ENCODE measurements at places on chromosomes 3 and 15. TPM values are rescaled to one million over a fixed set of nuclear protein-coding genes. Genes with fewer than 3 reads are reported as not detected.

MELTF gene
- 59.5 TPM for total RNA-seq

CADM2 gene
- total RNA-seq: 0.11 TPM

ASTE1 gene
- 5.7 TPM for total RNA-seq

IL5RA gene
- not detected for total RNA-seq

ANKUB1 gene
- not detected for total RNA-seq

C3orf80 gene
- 1.6 TPM for total RNA-seq

XCR1 gene
- not detected for total RNA-seq

PTX3 gene
- 1.0 TPM for total RNA-seq

GOLGA8R gene
- 0.26 TPM for total RNA-seq

MCF2L2 gene
- 0.24 TPM for total RNA-seq

CATSPER2 gene
- total RNA-seq: 0.56 TPM

SMCO1 gene
- not detected for total RNA-seq

ADGRG7 gene
- not detected for total RNA-seq

TRIP4 gene
- 25.9 TPM for total RNA-seq

THRB gene
- total RNA-seq: 1.7 TPM

CNOT10 gene
- 25.0 TPM for total RNA-seq

TMEM266 gene
- 0.14 TPM for total RNA-seq

SLC2A2 gene
- total RNA-seq: not detected

EPHB1 gene
- 0.23 TPM for total RNA-seq

ZPLD1 gene
- total RNA-seq: not detected

CD200 gene
- not detected for total RNA-seq
